ENCODE measurements at places on chromosomes 3 and 15.

DNA sequence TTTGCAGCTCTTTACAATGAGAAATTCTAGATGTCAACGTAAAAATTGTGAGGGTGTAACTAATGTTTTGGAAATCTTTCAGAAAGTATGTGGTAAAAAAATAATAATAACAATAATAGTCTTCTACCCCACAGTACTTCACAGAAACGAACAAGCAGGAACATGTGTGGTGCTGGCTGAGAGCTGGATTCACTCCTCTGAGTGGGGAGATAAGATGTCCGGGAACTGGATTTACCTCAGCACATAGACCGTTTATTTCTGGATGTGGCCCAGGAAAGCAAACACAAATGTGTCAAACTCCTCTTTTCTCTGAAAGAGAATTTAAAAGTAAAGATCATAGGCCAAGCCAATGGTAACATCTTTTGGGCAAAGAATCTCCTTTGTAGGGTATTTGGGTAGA, 103.4 kb downstream of the SLC49A4 start:
- DNase-seq, result no peak

DNA sequence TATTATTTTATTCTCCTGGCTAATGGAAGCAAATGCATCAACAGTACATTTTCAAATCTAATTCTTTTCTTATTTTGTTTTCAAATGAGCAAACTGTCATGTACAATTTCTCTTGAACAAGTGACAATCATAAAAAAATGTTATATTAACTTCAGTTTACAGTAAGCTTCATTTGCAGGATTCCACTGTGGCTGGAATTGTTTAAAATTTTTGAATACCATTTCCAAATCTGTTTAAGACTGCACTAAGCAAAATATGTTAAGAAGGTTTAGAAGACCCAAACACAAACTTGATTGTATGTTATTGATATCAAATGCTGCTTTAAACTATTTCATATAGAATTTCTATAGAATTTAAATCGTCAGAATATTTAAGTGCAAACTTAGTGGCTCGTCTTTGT, 92.8 kb downstream of the ZNF280D start:
- no peak for DNase-seq

- DNase-seq, result no peak
Measured at GRCh38 chr3:99700631-99701268, 62.4 kb downstream of the COL8A1 start.

DNA sequence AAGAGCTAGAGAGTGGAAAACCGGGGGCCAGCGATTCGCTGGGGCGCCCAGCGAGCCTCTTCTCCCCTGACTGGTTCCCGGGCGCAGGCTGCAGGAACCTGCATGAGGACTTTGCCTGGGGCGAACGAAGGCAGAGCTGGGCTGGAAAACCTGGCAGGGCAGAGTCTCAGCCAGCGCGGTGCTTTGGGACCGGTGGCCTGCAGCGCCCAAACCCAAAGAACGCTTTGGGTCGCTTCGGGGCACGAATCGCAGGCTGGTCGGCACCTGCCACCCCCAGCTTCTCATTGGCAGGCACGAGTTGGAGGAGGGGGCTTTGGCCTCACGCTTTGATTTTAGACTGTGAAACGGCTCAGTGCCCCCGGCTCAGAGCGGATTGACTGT, 3.0 kb downstream of the ONECUT1 start:
- no peak for DNase-seq

DNA sequence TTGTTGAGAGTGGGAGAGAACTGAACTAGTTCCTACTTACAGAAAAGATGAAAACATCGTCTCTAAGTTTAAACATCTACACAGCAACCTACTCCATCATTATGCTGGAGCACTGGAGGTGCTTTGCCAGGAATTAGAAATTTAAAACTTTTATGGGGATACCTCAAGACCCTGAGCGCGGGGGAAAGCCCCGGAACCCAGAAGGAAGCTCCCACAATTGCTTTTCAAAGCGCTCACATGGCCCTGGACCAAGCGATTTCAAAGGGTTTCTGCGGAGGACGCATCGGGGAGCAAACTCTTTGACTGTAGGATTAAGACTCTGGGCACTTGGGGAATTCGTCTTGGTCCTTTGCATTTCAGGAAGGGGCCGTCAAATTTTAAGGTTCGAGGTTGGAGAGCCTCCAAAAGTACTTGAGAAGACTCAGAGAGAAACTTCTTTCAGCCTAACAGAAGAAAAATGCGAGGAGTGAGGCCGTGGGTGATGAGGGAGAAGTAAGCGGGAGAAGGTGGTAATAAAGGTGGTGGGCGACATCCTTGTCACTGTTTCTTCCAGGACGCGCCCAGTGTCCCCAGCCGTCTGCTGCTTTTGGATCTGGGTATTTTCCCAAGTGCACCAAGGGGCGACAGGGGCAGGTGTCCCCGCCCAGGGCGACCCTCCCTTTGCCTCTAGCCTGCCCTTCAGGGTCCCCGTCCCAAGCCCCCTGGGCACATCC, 591 bp downstream of the PROK2 start:
- DNase-seq, result no peak

DNA sequence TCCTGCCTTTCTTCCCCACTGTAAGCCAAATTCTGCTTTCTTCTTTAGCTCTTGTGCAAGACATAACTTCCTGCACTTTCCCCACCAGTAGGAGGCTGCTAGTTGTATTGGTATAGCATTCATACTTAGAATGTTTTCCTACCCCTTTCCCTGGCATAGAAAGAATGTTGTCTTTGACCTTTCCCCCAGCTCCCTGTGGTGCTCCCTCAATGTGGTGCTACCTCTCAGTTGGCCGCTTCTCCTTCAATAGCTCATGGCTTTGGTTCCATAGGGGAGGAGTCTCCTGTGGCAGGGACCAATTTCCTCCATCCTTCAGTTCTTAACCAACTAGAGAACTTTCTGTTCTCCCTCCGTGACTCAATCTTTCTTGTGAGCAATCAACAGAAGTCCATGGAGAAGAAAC, 67.5 kb upstream of the AKAP13 start:
- DNase-seq, result no peak

DNA sequence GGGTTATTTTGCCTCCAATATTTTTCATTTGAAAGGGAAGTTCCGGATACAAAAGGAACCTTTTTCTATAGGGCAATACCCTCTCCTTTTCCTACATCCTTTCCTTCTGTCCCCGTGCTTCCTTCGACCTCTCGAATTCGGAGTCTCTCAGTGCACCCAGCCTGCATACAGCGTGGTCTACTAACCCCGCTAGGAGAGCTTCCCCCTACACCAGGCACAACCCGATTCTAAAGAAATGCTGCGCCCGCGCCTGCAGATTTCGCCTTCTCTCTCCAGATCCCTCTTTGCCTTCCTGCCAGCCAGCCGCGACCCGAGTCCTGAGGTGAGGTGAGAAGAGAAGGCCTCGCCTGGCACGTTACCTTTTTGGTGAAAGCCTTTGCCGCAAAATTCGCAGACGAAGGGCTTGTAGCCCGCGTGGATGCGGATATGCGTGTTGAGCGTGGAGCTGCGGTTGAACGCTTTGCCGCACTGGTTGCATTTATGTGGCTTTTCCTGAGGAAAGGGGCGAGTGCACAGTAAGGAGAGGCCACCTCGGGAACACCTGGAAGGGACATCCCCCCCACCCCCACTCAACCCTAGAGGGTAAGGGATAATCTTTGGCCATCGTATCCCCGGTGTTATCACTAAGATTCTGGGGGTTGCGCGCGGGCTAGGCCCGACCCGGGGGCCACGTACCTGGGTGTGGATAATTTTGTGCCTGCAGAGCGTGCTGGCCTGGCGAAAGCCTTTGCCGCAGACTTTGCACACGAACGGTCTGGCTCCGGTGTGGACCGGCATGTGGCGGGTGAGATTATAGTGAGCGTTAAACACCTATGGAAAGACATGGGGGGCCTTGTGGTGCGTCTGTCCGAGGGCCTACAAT, 2.3 kb downstream of the FEZF2 start:
- no peak for DNase-seq

GRCh38 chr15:59862191-59863155, 141.6 kb upstream of the FOXB1 start:
- DNase-seq, result no peak

- peak; percentile 43 for DNase-seq
Measured at GRCh38 chr15:23447107-23447500, at the start of gene GOLGA6L2. Gene GOLGA6L2 (minus strand): TSS chr15:23447243. CDS start chr15:23447181, 62 bp downstream.

- DNase-seq, result no peak
Measured at GRCh38 chr15:89761929-89762328, 10.9 kb upstream of the MESP1 start.

DNA sequence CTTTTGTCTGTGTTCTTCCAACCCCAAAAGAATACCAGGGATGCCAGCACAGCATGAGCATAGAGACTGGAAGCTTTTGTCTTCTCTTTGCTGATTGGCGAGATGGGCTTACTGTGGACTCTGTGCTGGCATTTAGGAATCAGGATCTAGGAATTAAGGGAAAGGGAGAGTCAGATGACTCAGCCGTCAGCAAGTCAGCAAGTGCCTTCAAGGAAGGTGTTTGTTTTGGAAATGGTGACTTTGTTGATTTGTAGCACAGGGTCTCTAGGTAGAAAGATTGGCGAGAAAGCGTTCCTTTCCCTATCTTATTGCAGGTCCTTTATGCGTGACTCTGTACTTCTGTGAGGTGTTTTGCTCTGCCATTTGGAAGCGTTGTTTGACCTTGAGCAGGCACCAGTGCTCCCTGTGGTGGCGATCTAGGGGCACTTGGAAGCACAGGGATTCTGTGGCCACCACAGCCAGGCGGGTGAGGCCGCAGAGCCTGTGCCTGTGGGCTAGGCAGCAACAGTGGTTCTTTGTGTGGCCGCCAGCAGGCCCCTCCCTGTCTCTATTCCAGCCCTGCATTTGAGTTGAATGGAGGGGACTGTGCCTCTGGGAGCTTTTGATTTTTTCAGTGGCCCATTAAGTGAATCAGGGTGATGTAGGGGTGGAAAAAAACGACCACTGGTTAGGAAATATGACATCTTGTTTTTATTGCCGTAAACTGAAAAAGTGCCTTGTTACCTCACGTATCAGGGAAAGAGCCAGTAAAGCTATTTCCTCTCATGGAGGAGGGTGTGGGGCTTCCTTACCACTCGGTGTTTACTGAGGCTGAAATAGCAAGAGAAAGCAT, 19.0 kb downstream of the FAN1 start:
- no peak for DNase-seq

- DNase-seq, result no peak
Measured at GRCh38 chr3:147812186-147812911, 403.2 kb downstream of the ZIC1 start.

DNA sequence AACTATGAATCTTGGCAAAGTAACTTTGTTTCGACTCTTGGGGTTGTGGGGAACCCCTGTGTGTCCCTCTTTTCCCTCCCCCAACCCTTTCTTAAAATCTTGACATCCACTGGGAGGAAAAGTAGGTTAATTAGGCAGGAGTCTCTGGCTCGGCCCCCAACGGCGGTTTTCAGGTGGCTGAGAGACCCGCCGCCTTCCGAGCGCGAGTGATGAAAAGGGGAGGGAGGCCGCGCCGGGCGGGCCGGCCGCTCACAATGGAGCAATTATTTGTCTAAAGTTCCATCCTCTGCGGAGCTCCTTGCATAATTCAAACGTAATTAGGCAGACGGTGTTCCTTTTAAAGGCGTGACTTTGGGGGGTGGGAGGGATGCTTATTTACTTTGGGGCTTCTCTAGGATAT, 51.7 kb downstream of the ZIC4 start:
- no peak for DNase-seq

GRCh38 chr15:78023865-78024518, 53.5 kb downstream of the TBC1D2B start:
- no peak for DNase-seq

- DNase-seq, result peak; percentile 37
Measured at GRCh38 chr3:106566277-106566676, 697.5 kb upstream of the CBLB start.

DNA sequence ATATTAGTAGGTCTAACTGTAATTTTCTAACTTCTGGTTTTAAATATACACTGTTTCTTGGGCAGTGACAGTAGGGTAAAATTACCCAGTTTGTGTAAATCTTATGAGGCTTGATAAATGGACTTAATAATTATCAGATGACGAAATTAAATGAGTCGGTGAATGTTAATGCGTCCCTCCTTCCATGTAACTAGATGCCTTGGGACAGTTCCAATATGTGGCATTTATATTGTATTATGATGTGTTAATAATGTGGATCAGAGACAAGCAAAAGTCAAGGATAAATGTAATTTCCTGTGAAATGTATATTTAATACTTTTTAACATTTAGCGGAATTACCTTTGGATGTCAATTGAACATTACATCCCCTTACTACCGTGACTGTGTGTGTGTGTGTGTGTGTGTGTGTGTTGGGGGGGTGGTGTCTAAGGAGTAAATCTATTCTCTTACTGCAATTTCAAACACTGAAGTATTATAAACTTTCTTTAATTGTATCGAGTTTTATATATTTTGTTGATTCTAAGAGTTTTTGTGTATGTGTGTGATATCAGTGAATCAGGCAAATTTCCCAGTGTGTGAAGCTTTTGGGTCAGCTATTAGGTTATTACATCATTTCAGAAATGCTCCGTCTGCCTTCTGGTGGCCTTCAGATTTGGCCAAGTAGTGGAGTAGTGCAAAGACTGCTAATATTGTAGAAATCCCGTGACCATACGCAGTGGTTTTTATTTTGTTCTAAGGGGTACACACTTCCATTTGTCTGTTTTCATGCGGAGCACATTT, 50.1 kb downstream of the CNTN4 start:
- no peak for DNase-seq

DNA sequence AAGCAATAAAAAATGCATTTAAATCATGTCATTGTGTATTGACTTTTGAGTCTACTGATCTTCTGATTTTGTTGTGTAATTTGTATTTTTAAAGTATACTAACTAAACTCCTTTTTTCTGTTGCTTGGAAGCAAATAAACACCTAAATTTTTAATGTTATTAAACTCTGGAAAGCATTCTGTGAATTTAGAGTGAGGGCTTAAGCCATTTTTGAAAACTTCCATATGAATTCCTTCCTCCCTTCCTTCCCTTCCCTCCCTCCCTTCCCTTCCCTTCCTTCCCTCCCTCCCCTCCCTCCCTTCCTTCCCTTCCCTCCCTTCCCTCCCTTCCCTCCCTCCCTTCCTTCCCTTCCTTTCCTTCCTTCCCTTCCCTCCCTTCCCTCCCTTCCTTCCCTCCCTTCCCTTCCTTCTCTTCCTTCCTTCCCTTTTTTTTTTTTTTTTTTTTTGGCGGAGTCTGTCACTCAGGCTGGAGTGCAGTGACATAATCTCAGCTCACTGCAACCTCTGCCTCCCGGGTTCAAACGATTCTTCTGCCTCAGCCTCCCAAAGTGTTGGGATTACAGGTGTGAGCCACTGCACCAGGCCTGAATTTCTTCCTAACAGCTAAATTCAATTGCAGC, 56.6 kb upstream of the SENP5 start:
- DNase-seq, result no peak

- no peak for DNase-seq
Measured at GRCh38 chr3:15339786-15340215, 7.4 kb upstream of the SH3BP5 start.

GRCh38 chr3:29536016-29536758, 255.3 kb downstream of the RBMS3 start:
- DNase-seq, result no peak

DNA sequence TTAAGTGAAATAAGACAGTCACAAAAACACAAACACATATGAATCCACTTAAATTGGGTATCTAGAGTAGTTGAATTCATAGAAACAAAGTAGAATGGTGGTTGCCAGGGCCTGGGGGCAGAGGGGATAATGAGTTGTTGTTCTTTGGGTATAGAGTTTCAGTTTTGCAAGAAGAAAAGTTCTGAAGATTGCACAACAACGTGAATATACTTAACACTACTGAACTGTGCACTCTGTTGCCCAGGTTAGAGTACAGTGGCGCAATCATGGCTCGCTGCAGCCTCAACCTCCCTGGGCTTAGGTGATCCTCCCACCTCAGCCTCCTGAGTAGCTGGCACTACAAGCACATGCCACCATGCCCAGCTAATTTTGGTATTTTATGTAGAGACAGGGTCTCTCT, 14.9 kb downstream of the GRAMD2A start:
- no peak for DNase-seq

- DNase-seq, result no peak
Measured at GRCh38 chr3:195209847-195210265, 61.1 kb downstream of the XXYLT1 start.

- DNase-seq, result peak; percentile 72
Measured at GRCh38 chr3:108477511-108478147, 32.8 kb downstream of the MYH15 start.

Measured in activated CD4-positive, alpha-beta T cell treated with anti-CD3 and anti-CD28 coated beads for 48 hours (primary cell).